Liver (tissue), 10 donors: ENCODE measurements at places on chromosomes 4 and X. TPM values are rescaled to one million over a fixed set of nuclear protein-coding genes. Genes with fewer than 3 reads are reported as not detected.

DNA sequence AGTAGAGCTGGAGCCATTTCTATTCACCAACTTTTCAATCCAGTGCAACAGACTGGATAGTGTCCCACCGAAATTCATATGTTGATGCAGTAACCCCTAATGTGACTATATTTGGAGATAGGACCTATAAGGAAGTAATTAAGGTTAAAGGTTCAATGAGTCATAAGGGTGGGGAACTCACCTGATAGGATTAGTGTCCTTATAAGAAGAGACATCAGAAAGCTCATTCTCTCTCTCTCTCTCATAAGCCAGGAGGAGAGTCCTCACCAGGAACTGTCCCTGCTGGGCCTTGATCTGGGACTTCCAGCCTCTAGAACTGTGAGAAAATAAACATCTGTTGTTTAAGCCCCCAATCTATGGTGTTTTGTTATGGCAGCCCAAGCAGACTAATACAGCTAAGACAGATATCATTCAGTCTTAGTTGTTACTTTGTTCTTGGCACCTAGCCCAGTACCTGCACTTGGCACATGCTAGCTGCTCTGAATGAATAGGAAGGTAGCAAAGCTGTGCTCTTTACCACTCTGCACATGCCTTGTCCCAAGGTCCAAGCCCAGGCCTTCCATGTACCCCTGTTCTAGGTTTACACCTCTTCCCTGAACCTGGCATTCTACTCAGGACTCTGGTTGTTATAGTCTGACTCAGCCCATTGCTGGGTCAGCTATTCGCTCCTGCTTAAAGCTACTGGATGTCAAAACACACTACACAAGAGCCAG is 19.2 kb upstream of the BRS3 start:
- DNase-seq: no peak

DNA sequence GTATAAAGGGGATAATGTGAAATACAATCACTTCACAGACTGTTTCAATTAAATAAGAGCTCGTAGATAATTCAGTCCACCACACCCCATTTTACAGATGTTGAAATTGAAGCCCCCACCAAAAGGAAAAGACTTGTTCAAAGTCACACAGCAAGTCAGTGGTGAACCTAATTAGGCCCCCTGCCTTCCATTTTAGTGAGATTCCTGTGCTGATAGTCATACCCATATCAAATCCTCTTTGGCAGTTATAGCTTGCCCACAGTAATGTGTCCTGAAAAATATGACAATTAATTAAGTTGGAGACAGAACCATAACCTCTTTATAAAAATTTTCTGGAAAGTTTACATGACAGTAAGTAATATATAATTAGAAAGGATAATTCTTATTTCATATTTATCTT is 58.0 kb downstream of the AR start:
- DNase-seq: no peak

GRCh38 chrX:153902385-153902784 is 2.1 kb upstream of the AVPR2 start:
- DNase-seq: no peak

- no peak for DNase-seq
These were observed 58.8 kb upstream of the LHFPL1 start for GRCh38 chrX:112738347-112739033.

- DNase-seq: no peak
These were observed 25.3 kb downstream of the STIM2 start for GRCh38 chr4:26885912-26886274.

The FABP2 gene
- 0.79 TPM for total RNA-seq

DNA sequence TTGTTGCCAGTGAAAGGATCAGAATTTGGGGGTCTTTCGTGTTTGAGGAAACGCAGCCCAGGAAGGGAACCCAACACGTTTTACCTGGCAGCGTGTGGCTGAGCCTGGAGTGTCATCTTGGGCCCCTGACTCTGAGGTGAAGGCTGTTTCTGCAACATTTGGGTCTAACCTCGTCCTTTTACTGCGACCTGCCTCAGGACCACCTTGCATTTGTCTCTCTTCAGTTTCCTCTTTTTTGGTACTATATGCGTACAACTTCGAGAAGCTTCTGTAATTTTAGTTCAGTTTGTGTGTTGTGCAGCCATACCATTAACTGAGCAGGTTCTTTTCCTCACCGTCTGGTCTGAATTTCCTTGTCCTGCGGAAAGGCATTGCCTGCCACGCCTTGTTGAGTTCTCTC is 61.5 kb downstream of the TMEM131L start:
- no peak for DNase-seq

The HPGD gene
- 113 TPM for total RNA-seq

GRCh38 chr4:73985528-73985852 is 2.5 kb downstream of the PPBP start:
- DNase-seq: no peak

- DNase-seq: no peak
These were observed 260.4 kb downstream of the PPARGC1A start for GRCh38 chr4:23629421-23629820.

GRCh38 chr4:23884741-23885140 is 5.1 kb downstream of the PPARGC1A start:
- no peak for DNase-seq

- DNase-seq: no peak
These were observed 73.4 kb downstream of the ANAPC4 start for GRCh38 chr4:25450491-25450901.

DNA sequence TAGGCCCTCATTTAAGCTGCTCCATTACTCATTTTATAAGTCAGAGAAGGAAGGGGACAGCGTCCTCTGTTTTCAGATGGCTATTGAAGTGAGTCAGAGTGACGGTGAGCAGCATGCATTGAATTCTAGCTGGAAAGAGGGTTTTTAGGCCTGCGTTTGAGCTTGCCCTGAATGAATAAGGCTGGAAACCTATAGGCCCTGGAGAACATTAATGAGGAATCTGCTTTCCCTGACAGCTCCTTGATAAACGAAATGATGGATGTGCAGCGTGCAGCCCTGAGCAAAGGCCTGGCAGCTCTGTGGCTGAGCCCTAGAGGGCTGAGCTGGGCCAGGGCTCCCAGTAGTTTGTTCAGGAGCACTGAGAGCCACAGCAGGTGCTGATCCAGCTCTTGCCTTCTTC is 33.4 kb downstream of the TBL1X start:
- DNase-seq: no peak

- DNase-seq: peak; percentile 83
These were observed at the start of gene VBP1 for GRCh38 chrX:155216179-155216939. Gene VBP1 (plus strand): TSS chrX:155216460. CDS start chrX:155216483, 23 bp downstream.

DNA sequence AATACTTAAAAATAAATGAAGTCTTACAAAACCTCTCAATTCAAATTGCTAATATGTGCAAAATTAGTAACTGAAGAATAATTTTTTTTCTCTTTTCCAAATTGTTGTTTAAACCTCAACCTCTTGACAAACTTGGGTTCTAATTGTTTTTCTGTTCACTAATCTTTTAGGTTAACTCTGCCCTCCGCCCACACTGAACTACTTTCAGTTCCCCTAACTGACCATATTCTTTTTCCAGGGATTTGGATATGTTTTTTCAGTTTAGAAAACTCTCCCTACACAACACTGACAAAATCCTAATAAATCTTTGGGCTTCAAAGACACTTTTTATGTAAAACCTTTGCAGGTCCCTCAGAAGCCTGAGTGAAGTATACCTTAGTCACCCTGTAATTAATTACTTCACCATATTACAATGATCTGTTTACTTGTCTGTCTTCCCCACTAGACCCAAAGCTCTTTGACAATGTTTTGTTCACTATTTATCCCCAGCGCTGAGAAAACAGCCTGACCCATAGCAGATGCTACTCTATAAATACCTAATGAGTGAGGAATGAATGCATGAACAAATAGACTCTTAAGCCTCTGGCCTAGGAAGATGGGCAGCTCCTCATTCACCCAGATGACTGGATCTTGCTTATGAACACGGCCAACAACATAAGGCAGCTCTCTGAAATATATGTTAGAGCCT is 134.9 kb downstream of the MAML3 start:
- DNase-seq: no peak

The INTU gene
- total RNA-seq: 1.3 TPM

DNA sequence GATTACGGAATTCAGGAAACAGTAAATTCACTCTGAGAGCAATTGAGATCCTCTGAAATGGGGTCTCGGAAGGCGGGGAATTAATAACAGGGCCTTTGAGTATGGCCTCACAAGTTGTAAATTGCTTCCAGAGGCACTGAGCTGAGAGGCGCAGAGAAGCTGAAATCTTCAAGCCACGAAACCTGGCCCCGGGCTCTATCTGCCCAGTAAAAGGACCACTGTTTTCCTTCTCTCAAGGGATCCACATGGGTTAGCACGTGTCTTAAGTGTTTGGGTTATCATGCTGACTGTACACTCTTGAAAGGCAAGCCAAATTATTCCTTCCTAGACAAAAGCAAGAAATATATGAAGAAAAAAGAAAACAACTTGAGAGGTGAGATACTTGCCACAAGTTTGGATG is 1012.9 kb upstream of the FTHL17 start:
- no peak for DNase-seq

The ABLIM2 gene
- total RNA-seq: 0.75 TPM

DNA sequence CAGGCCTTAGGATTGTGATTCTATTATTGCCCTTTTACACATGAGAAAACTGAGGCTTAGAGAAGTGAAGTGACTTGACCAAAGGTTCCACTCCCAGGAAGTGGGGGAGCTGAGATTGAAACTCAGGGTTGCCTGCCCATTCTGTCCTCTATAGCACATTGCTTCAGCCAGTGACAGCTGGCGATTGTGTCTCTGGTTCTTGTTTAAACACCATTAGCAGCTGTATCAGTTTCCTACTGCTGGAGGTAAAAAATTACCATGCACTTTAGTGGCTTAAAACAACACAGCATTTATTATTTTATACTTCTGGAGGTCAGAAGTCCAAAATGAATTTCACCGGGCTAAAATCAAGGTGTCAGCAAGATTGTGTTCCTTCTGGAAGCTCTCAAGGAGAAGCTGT is 205.8 kb upstream of the MAMLD1 start:
- DNase-seq: no peak

GRCh38 chrX:21373637-21374162 is 518 bp upstream of the CNKSR2 start:
- DNase-seq: peak; percentile 32

DNA sequence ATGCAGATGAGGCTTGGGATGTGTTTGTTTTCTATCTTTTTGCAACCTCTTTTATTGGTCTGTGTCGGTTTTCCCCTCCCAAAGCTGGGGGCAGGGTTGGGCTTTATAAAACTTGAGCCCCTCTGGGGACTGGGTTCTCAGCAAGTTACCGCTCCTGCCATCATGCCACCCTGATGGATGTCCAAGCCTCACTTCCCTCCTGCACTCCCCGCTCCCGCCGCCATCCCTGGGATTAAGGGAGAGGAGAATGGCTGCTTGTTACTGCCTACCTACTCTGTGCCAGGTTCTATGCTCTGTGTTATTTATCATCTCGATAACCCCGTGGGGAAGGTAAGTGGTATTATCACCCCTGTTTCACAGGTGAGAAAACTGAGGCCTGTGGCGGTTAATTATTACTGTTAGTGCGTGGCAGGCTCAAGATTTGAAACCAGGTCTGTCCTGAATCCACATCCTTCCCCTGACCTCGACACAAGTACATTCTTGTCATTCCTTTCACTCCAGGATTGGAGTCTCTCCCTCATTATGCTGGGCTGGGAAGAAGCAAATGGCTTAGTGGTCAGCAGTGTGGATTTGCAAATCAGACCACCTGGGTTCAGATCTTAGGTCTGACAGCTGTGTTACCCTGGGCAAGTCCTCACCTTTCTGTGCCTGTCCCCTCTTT is 4.5 kb downstream of the UBA1 start:
- no peak for DNase-seq

The SMAD1 gene
- total RNA-seq: 6.3 TPM

The PTCHD1 gene
- total RNA-seq: under 0.01 TPM

- no peak for DNase-seq
These were observed 42.2 kb downstream of the METTL14 start for GRCh38 chr4:118727360-118727759.

DNA sequence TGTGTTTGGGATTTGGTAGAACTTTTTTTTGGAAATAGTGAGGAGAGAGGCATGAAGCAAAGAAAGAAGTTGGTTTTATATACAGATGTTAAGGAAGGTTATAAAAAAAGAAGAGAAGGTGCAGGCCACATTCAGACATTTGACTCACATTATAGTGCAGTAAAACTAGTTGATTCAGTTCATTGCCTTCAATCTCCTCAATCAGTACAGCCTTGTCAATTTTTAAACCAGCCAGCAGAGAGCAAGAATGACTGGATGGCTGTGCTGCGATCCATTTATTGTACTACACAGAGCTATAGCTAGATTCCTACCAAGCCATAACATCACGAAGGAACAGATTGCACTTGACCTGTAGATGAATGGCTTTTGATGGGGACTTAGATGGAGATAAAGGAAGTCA is 79.7 kb upstream of the LSM6 start:
- no peak for DNase-seq

The DCHS2 gene
- total RNA-seq: 0.50 TPM

The ZNF718 gene
- 6.5 TPM for total RNA-seq
